NCI-H2171 (cell line): ENCODE measurements at places on chromosomes 1 and 21.

DNA sequence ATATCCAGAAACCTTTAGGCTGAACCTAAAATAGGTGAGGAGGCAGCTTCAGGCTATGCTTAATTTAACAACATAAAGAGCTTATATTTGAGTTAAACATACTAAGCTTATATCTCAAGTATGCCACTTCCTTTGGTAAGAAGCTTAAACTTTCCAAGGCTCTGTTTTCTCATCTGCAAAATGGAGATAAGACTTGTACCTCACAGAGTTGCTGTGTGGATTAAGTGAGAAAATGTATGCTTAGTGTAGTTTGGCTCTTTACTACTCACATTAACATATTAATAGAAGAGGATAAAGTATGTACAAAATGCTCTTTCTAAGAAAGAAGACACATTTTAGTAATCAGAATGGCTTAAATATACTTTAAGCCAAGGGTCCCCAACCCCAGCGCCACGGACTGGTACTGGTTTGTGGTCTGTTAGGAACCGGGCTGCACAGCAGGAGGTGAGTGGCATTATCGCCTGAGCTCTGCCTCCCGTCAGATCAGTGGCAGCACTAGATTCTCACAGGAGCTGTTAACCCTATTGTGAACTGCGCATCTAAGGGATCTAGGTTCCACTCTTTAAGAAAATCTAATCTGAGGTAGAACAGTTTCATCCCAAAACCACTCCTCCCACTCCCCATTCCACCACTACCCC is 77.2 kb downstream of the HS2ST1 start:
- DNase-seq, result no peak

DNA sequence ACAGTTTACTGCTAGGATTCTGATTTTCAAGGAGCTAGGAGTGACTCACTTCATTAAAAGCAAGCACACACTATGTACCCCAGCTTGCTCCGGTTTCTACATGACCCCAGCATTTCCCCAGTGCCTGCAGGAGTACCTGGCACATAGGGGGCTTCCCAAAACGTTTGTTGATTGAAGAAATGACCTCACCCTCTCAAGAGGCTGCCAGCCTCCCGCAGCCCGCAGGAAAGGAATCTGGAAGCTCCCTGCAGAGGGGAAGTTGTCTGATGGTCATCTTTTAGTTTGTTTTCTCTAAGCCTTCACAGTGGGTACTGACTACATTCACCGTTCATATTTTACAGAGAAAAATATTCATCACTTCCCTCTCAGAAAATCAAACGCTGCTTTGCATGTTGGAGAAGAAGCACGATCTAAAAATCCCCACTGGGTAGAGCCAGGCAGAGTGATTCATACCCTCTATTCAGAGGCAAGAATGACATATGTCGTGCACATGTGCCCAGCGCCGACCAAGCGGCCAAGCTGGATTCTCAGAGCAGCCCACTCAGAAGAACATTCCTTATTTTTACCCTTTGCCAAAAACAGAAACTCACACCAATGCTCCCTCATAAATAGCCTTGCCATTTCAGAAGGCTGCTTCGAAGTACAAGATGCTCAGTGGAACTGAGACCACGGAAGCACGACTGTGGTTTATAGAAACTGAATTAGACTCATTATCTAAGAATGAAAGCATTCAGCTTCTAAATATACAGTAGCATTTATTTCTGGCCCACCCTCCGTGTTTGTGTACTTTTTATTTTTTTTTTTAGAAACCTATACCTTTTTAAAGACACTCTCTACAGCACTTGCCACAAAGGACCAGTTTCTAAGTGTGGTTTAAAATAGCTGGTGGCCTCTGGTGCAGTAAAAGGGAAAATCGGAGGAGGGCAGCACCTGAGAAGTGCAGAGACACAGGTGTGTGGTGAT is 143.2 kb downstream of the MIS18A start:
- no peak for DNase-seq

DNA sequence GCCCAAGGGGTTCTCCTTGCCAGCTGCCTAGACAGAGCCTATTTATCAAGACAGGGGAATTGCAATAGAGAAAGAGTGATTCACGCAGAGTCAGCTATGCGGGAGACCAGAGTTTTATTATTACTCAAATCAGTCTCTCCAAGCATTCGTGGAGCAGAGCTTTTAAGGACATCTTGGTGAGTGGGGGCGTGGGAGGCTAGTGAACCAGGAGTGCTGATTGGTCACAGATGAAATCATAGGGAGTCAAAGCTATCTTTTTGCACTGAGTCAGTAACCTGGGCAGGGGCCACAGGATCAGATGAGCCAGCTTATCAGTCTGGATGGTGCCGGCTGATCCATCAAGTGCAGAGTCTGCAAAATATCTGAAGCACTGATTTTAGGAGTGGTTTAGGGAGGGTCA is 64.8 kb upstream of the MRPS6 start:
- no peak for DNase-seq

GRCh38 chr1:165592945-165593823 is 37.9 kb upstream of the MGST3 start:
- DNase-seq, result peak; percentile 40

GRCh38 chr1:15192916-15193550 is 39.5 kb downstream of the TMEM51 start:
- peak; percentile 63 for DNase-seq

GRCh38 chr1:214859647-214860046 is 222.9 kb upstream of the KCNK2 start:
- no peak for DNase-seq

GRCh38 chr1:221778535-221779142 is 36.8 kb upstream of the DUSP10 start:
- DNase-seq, result no peak

GRCh38 chr1:22471078-22471477 is 19.4 kb downstream of the ZBTB40 start:
- peak; percentile 8 for DNase-seq

GRCh38 chr21:15366555-15366954 is 301.8 kb upstream of the NRIP1 start:
- DNase-seq, result no peak

GRCh38 chr1:11749996-11750395 is 12.0 kb upstream of the C1orf167 start:
- DNase-seq, result no peak

DNA sequence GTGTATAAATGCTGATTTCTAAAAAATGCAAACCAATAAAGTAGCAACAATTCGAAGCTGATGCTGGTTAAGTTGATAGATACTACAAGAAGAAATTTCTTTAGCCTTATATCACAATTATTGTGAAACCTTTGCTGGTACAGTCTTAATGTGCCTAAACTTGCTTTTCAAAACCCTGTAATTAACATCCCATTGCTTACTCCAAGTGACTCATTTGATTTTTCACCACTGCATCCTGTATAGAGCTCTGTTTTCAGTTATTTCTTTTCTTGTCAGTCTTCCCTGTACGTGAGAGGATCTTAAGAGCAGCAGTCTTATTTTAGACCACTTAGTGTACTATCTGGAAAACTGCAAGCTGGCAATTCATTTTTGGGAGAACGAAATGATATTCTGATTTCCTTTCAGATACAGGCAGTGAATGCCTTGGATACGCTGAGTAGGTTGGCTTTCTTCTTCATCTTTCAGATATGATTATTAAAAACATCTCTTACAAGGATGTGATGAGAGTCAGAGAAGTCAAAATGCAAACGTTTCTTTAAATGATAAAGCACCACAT is 210.3 kb downstream of the KCTD3 start:
- no peak for DNase-seq

GRCh38 chr21:36747815-36748383 is 49.0 kb downstream of the SIM2 start:
- DNase-seq, result peak; percentile 31

GRCh38 chr1:234617986-234618736 is 8.2 kb upstream of the IRF2BP2 start:
- DNase-seq, result peak; percentile 69

GRCh38 chr1:87208931-87209330 is 119.7 kb upstream of the LMO4 start:
- DNase-seq, result no peak

- no peak for DNase-seq
Observed at GRCh38 chr1:237902960-237903743, 12.4 kb upstream of the ZP4 start.
